Stimulated activated CD8-positive, alpha-beta memory T cell treated with anti-CD3 and anti-CD28 coated beads, Interleukin-15, amount 100 ng/mL, for 24 hours (primary cell): ENCODE measurements at places on chromosomes 7 and 10.

DNA sequence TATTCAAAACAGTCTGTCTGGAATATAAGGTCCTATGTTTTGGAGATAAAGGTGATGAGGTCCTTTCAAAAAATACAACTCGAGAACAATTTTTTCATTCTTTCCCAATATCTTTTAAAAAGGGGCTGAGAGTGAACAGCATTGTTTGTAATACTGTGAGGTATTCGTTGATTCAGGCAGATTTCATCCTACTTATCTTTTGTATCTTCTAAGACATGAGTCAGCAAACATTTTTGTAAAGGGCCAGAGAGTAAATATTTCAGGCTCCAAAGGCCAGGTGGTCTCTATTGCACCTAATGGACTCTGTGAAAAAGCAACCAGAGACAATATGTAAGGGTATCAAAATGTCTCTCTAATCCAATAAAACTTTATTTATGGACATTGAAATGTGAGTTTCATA lies 8.1 kb upstream of the ANK3 start:
- DNase-seq: no peak

GRCh38 chr10:111561124-111561523 lies 484.3 kb downstream of the ADRA2A start:
- DNase-seq: no peak

- DNase-seq: no peak
These were observed 200.5 kb downstream of the MACC1 start for GRCh38 chr7:20016669-20017068.

DNA sequence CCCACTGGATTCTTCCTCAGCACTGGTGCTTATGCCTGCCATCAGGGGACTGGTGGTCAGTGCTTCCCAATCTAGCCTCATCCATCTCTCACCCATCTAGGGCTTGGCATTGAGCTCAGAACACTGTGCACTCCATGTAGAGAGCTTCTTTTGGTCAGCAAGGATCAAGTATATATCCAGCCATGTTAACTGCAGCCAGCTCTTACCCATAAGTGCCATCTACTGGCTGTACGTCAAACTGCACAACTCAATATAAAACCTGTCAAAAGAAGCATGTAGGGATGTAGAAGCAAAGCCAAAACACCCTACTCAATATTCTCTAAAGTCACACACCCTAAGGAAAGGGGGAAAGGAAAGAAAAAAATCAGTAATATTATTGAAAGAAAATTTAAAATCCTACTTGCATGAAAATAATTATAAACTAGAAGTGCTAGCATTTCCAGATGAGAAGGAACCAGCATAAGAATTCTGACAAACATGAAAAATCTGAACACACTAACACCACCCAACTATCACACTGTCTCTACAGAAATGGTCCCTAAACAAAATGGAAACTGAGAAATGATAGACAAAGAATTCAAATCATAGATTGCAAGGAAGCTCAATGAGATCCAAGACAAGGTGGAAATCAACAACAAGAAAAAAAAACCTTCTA lies 531.1 kb upstream of the STEAP1 start:
- no peak for DNase-seq

GRCh38 chr10:96712662-96713271 lies 7.5 kb downstream of the PIK3AP1 start:
- DNase-seq: no peak

GRCh38 chr7:7943951-7944350 lies 24.6 kb upstream of the GLCCI1 start:
- no peak for DNase-seq

DNA sequence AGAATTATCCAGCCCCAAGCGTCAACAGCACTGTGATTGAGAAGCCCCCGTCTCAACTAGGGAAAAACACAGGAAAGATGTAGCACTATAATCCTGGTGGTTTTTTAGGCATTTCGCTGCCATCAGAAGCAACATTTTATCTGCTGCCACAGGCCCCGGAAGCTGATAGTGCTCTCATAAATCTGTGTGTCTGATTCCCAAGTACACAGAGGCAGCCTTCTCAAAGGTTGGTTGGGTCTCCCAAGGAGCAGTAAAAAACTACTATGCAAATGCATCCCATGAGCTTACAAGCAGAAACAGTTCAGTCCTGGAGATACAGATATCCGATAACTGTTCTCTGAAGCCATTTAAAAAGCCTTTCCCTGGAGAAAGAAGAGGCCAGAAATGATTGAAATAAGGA lies 45.8 kb upstream of the LYZL1 start:
- no peak for DNase-seq

- DNase-seq: no peak
These were observed 141.9 kb downstream of the TCF7L2 start for GRCh38 chr10:113091920-113092319.

- DNase-seq: no peak
These were observed 17.1 kb downstream of the ADCY1 start for GRCh38 chr7:45591101-45591906.

DNA sequence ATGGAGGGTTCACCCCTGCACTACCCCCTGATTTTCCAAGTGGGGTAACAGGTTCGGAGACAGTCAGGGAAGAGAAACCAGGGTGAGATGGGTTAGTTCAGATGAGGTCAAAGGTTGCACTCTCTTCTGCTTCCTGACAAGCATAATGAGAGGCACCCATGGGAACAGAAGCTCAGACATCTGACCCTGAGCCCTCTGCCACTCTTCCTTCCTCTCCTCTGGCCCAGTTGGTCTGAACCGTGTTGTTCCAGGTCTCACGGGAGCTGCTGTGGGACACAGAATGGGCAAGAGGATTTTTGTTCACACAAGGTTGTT lies 38.4 kb downstream of the DNAJB12 start:
- DNase-seq: no peak

- DNase-seq: no peak
These were observed 8.9 kb downstream of the NT5C3A start for GRCh38 chr7:33053721-33054120.

DNA sequence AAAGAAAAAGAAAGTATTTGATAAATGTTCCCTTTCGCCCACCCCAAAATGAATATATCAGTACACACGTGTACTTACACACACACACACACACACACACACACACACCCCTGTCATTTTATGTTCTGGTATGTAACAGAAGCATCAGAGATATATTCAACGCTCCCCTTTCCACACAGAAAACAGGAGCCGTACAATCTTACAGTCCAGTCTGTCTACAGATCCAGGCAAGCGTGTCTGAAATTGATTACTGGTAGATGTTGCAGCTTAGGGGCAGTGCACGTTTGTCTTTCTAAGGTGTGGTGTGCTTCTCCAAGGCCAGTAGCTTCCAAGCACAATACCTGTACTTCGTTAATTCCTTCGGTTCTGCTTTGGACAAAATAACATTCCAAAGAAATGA lies 143.7 kb upstream of the RNF32 start:
- DNase-seq: no peak

DNA sequence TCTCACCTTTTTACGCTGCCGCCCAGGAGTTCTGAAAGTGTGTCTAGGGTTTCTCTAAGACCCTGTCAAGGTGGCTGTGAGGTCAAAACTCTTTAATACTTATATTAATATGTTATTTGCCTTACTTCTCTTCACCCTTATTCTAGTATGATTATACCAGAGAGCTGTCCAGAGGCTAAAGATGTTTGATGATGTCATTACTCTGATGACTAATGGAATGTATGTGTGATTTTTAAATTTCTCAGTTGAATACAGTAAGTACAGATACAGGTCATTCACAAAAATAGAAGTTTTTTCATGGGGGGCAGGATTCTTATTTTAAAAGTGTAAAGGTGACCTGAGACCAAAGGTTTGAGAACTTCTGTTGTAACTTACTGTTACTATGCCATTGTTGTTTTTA lies 150.6 kb upstream of the FOXP2 start:
- no peak for DNase-seq

GRCh38 chr7:131504157-131504899 lies 52.1 kb downstream of the PODXL start:
- no peak for DNase-seq

GRCh38 chr7:19587291-19587690 lies 121.5 kb downstream of the POLR1F start:
- no peak for DNase-seq

DNA sequence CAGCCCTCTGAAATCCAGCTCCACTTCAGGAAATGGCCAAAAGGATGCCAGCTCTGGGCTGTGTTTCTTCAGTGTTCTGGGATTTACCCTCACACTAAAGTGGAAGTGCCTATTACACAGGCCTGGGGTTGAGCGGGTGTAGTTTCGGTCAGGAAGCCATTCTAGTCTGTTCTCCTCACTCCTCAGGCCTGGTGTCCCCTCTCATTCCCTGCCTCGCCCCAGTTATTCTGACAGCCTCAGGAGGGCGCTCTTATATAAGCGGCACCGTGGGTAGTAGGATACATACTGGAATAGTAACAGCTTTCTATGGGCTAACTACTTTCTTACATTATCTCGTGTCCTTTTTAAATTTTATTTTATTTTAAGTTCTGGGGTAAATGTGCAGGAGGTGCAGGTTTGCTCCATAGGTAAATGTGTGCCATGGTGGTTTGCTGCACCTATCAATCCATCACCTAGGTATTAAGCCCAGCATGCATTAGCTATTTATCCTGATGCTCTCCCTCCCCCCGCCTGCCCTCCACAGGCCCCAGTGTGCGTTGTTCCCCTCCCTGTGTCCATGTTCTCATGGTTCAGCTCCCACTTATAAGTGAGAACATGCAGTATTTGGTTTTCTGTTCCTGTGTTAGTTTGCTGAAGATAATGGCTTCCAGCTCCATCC lies 12.2 kb upstream of the LGI1 start:
- DNase-seq: no peak

DNA sequence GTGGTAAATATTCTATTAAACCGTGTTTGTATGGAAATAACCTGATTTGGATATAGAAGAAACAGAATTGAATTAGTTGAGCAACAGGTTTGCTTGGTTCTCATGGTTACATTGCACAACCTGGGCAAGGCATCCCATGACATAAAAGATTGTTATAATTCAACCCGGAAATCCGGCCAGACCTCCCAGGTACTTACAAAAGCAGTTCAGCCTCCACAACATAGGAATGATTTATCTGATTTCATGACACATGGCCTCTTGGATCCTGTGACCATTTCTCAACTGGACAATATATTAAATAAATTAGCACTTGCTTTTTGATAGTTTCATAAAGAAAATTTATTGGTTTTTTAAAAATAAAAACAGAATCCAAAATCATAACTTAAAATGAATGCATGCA lies 55.1 kb upstream of the PTPN12 start:
- DNase-seq: no peak

DNA sequence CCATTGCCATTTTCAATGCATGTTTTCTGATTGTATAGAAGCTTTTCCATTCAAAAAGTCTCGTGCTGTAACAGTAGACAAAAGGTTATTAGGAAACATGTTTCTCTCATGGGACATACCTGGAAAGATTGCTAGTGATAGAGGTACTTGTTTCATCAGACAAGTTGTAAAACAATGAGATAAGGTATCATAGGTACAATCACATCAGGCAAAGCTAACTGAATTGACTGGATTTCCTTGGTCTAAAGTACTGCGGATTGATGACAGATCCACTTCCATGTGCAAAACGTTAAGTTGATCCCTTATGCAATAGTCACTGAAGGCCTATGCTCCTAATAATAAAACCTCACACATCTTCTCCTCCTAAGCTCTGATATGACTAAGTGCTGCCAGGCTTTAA lies 6.5 kb upstream of the RNF32 start:
- no peak for DNase-seq

DNA sequence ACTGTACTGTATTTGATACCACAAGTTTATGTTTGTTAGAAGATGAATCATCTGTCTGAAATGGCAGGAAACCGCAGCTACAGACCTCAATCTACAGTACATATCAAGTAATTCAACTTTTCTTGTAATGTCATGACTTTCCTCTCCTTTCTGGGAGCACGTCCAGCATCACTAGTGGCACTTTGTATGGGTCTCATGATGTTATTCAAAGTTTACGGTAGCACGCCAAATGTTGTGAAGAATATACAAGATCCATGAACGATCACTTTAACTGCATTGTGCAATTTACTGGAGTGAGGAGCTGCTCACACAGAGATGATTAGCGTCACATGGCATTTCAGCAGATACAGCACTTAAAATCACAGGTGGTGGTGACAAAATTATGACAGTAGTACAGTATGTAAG lies 257.8 kb upstream of the GNAI1 start:
- DNase-seq: no peak

DNA sequence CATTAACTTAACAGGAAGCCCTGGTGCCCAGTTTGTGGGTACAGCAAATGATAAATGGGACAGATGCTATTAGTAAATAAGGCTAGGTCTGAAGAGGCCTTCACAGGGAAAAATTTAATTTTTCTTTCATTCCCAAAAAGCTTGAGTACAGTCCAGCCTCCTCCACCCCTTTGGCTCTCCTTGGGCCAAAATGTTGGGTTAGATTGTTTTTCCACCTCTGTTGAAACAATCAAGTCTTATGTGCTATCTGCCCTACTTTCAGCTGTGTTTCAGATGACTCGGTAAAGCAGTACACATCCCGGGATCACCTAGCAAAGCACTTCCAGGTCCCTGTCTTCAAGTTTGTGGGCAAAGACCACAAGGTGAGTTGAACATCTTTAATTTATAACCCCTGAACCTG lies 24.3 kb downstream of the PLA2G12B start:
- DNase-seq: no peak

DNA sequence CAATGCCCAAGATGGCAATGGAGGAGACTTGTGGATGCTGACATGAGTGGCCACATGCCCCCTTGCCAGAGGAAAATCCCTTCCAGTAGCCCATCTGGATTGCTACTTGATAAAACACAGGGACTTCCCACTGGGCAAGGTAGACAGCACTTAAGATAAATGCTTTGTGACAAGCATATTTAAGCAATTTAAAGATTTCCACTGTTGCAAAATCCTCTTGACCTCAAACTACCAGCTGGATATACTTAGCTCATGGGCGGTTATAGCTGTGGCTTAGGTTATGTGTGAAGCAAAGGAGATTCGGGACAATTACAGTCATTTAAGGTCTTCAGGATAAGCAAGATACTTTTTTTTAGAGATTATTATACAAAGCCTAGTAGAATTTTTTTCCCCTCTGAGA lies 238.1 kb downstream of the BMPER start:
- no peak for DNase-seq
